ENCODE measurements at places on chromosomes 12 and 14. TPM values are rescaled to one million over a fixed set of nuclear protein-coding genes. Genes with fewer than 3 reads are reported as not detected.

Gene BICDL1
- total RNA-seq, result 41.5 TPM

DNA sequence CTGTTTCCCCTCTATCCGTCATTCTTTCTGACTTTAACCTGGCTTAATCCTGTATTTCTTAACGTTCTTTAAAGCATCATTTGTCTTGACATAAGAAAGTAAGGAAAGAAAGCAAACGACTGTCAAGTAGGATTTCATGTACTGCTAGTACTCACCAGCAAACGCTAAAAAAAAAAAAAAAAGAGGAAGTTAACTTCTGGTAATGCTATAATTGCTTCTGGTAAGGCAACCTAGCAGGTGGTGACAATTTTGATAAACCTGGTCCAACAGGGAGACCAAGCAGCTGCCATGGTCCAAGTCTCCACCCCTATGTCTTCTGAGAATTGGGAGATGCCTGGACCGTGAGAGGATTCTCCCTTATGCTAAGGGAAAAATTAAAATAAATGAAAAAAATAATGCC lies 306.6 kb downstream of the DAD1 start:
- no peaks in the 10 kb centered on the region for H3K36me3 ChIP-seq
- peaks cover 39% of the 10 kb centered on the region for H3K4me1 ChIP-seq
- DNase-seq, result no peak

- peak overlapping the region; percentile 86 for H3K27ac ChIP-seq
- H3K4me1 ChIP-seq, result peaks cover 63% of the 10 kb centered on the region
- peak overlapping the region; percentile 44 for H3K4me3 ChIP-seq
- no peaks in the 10 kb centered on the region for H3K36me3 ChIP-seq
Observed at GRCh38 chr14:31951638-31951964, 125.5 kb upstream of the ARHGAP5 start.

- peaks cover 40% of the 10 kb centered on the region for H3K27me3 ChIP-seq
- no peak overlapping the region for H3K4me3 ChIP-seq
- H3K27ac ChIP-seq, result no peak overlapping the region
- DNase-seq, result peak; percentile 45
- H3K36me3 ChIP-seq, result no peaks in the 10 kb centered on the region
- H3K4me1 ChIP-seq, result peaks cover 15% of the 10 kb centered on the region
Observed at GRCh38 chr14:22386924-22387775, 201.9 kb downstream of the DAD1 start.

Gene PDE3A
- 12.7 TPM for total RNA-seq

GRCh38 chr12:57614948-57615500 lies 3.8 kb downstream of the ARHGEF25 start:
- H3K4me3 ChIP-seq, result no peak overlapping the region
- H3K36me3 ChIP-seq, result peaks cover 50% of the 10 kb centered on the region
- no peak for DNase-seq
- H3K27ac ChIP-seq, result no peak overlapping the region
- peaks cover 45% of the 10 kb centered on the region for H3K27me3 ChIP-seq
- H3K4me1 ChIP-seq, result peaks cover 19% of the 10 kb centered on the region

Gene MYF5
- not detected for total RNA-seq

Gene NFATC4
- 298 TPM for total RNA-seq

DNA sequence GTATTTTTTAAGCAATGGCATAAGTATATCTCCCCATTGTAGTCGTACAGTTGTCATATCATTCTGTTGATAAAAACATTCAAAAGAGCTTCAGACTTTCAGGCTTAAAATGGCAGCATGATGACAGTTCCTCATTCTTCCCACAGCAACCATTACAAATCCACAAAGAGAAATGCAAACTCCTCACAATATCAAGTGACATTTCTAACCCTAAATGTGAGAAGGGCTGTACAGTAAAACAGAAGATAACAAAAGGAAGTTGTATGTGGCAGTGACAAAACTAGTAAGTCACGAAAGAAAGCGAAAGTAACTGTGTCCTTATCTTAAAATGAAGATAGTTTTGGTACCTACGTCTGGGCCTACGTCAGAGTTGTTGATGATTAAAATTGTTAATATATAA lies 46.7 kb downstream of the GXYLT1 start:
- H3K4me3 ChIP-seq, result no peak overlapping the region
- H3K4me1 ChIP-seq, result peaks cover 3% of the 10 kb centered on the region
- no peak for DNase-seq
- no peak overlapping the region for H3K27ac ChIP-seq
- H3K27me3 ChIP-seq, result no peaks in the 10 kb centered on the region

GRCh38 chr12:40602562-40602961 lies 89.7 kb upstream of the CNTN1 start:
- no peak overlapping the region for H3K27ac ChIP-seq
- H3K4me1 ChIP-seq, result no peaks in the 10 kb centered on the region
- DNase-seq, result no peak

DNA sequence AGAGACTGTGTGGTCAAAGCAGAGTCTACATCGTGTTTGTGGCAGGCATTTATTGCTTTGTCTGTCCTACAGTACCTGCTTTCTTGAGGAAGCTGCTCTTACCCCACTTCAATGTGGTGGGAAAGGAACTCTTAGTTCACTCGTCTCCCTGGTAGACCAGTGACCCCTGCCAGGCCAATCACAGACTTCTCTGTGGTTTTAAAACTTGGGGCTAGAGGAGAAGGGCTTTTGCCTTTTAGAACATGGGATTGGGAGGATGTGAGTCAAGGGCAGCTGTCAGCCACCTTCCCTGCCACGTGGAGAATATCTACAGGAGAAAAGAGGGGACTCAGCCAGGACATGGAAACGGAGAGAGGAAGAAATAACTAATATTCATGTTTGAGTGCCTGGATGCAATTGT lies 36.8 kb upstream of the TMED10 start:
- DNase-seq, result no peak
- no peak overlapping the region for H3K27ac ChIP-seq
- peaks cover 4% of the 10 kb centered on the region for H3K27me3 ChIP-seq
- H3K36me3 ChIP-seq, result no peaks in the 10 kb centered on the region

Gene NELL2
- 1.9 TPM for total RNA-seq

Gene NKX2-1
- not detected for total RNA-seq

Gene VPS37B
- 28.1 TPM for total RNA-seq

DNA sequence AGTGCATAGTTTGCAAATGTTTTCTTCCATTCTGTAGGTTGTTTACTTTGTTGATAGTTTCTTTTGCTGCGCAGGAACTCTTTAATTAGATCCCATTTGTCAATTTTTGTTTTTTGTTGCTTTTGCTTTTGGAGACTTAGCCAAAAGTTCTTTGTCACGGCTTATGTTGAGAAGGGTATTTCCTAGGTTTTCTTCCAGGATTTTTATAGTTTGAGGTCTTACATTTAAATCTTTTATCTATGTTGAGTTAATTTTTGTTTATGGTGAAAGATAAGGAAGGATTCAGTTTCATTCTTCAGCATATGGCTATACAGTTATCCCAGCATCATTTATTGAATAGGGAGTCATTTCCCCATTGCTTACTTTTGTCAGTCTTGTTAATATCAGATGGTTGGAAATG lies 51.9 kb downstream of the SYNE2 start:
- DNase-seq, result no peak
- peak overlapping the region; percentile 35 for H3K27ac ChIP-seq
- H3K27me3 ChIP-seq, result no peaks in the 10 kb centered on the region
- H3K4me3 ChIP-seq, result no peak overlapping the region

Gene ACSS3
- 23.4 TPM for total RNA-seq

- H3K27me3 ChIP-seq, result no peaks in the 10 kb centered on the region
- no peak for DNase-seq
- H3K27ac ChIP-seq, result no peak overlapping the region
- no peaks in the 10 kb centered on the region for H3K36me3 ChIP-seq
- H3K4me3 ChIP-seq, result no peak overlapping the region
- no peaks in the 10 kb centered on the region for H3K4me1 ChIP-seq
Observed at GRCh38 chr14:24249230-24250021, 7.0 kb upstream of the TINF2 start.

GRCh38 chr12:93526786-93527428 lies 45.6 kb upstream of the SOCS2 start:
- DNase-seq, result no peak
- H3K4me3 ChIP-seq, result no peak overlapping the region
- peaks cover 21% of the 10 kb centered on the region for H3K4me1 ChIP-seq
- H3K27ac ChIP-seq, result no peak overlapping the region

- DNase-seq, result no peak
- no peak overlapping the region for H3K27ac ChIP-seq
- no peak overlapping the region for H3K4me3 ChIP-seq
- H3K36me3 ChIP-seq, result no peaks in the 10 kb centered on the region
- peaks cover 56% of the 10 kb centered on the region for H3K27me3 ChIP-seq
Observed at GRCh38 chr12:128857133-128857763, 4.0 kb downstream of the GLT1D1 start.

GRCh38 chr12:118136559-118137003 lies 657 bp downstream of the PEBP1 start:
- peaks cover 16% of the 10 kb centered on the region for H3K4me1 ChIP-seq
- peak overlapping the region; percentile 86 for H3K27ac ChIP-seq
- H3K36me3 ChIP-seq, result peaks cover 22% of the 10 kb centered on the region
- peak overlapping the region; percentile 93 for H3K4me3 ChIP-seq
- no peaks in the 10 kb centered on the region for H3K27me3 ChIP-seq

Gene CCDC38
- 0.09 TPM for total RNA-seq

Gene ANAPC7
- total RNA-seq, result 66.6 TPM
